ENCODE measurements at places on chromosomes 2 and 18.

GRCh38 chr2:167013227-167013626 lies 124.9 kb downstream of the XIRP2 start:
- no peak for DNase-seq

DNA sequence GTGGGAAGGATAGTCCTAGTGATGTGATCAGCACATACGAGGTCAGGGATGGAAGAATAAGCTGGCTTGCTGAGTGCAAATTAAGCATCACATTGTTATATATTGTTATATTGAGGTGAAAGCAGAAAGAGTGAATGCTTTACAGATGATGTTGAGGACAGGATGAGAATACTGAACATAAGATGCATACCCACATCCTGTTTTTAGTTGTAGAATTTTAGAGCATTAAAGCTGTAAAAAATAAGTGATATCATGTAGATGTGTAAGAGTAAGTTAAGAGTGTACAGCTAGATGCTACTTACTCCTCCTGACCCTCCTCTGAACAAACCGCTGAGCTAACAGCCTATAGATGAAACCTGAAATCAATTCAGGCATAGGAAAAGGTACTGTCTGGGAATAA lies 271.0 kb upstream of the KCNJ3 start:
- no peak for DNase-seq

GRCh38 chr18:57754577-57755338 lies 48.4 kb downstream of the ATP8B1 start:
- no peak for DNase-seq

DNA sequence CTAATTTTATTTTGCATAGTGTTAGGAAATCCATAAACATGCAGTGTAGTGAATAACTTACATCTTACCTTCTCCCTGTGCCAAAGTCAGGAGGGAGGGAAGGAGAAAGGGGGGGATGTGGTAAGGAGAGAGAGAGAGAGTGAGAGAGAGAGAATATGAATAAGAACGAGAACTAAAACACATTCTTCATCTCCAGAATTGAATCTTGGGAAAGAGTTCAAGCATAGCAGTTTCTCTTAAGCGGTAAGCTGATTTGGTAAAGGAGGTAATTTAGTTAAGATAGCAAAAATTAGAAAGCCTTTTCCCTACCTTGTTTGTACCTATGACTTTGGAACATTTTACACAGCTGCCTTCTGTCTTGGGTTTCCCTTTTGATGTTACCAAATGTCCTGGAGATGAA lies 15.7 kb downstream of the ERMN start:
- DNase-seq: no peak

GRCh38 chr2:12852135-12852534 lies 135.4 kb downstream of the TRIB2 start:
- no peak for DNase-seq

GRCh38 chr18:31112804-31113203 lies 10.6 kb upstream of the DSC2 start:
- DNase-seq: no peak

GRCh38 chr18:56402872-56403516 lies 235.4 kb downstream of the TXNL1 start:
- DNase-seq: peak; percentile 92

All from stromal cell of bone marrow (primary cell).